ENCODE measurements at places on chromosomes 6 and 20. TPM values are rescaled to one million over a fixed set of nuclear protein-coding genes. Genes with fewer than 3 reads are reported as not detected.

TTLL9 gene
- total RNA-seq = 0.14 TPM

SLC13A3 gene
- 1.7 TPM for total RNA-seq

- no peak for DNase-seq
Measured at GRCh38 chr6:56771189-56771588, 128.5 kb upstream of the DST start.

DNA sequence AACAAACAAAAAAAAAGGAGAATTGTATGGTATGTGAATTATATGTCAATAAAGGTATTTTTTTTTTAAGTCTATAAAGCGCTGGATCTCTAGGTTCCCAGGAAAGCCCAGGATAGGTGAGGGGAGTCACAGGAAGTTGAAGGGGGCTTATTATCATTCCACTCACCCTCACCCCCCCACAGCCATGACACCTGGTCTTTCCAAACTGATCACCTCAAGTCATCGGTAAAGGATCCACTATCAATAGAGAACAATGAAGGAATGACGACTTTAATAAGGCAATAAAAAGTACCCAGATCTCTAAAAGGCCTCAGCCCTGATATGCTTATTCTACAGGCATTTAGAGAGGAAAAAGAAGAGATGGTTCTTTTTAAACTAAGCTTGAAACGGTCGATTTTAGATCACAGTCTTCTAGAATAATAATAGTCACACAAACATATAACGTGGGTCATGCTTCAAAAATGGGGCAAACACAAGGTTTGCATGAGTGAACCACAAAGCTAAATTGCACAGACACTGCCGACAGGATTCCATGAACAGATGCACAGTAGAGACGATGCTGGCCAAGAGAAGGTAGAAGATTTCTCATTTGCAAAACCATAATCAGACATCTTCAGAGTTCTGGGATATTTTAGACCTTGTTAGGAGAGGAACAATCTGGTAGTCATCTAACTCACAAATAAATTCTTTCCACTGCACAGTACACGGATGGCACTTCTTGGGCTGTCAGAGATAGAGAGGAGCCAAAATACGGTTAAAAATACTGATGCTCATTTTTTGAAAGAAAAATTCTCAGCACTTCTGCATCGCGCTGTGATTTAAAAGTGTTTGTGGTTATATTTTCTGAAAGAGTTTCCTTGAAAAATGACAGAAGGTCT, 21.0 kb downstream of the ZMYND8 start:
- DNase-seq = no peak

- DNase-seq = peak; percentile 70
Measured at GRCh38 chr6:167571550-167571949, 246.7 kb downstream of the TTLL2 start.

Data from posterior vena cava (tissue), 2 donors.